AG09309 (cell line): ENCODE measurements at places on chromosomes 5 and 9.

DNA sequence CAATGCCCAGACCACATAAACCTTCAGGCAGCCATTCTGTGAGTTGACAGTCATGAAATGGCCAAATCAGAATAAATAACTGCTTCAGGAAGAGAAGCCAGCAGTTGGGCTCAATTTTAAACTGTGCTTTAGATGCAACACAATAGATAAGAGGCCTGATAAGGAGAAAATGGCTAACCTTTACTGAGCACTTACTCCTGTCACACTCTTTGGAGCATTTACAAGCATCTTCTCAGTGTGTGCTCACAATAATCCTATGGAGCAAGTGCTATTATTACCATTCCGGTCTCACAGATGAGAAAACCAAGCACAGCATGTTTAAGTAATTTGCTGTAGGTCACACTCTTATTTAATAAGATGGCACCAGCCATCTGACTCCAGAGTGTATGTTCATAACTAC is 11.5 kb upstream of the SH3RF2 start:
- no peak for DNase-seq

DNA sequence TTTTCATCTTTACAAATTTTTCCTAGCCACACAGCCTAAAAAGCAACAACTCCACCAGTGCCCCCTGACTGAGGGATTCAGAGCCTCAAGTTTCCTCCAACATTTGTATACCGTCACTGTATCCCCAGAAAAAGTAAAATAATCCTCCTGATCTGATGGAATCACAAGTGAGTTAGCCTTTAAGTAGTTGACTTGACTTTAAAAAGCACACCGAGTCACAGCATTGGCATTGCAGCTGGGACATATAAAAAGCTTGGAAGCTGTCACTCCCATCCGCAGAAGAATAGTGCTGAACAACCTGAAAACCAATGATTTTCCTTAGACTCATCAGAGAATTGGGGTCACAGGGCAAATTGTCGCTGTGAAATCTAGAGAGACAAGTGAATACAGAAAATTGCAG is 41.6 kb upstream of the FBN2 start:
- DNase-seq = no peak

GRCh38 chr5:135140446-135141204 is 106.6 kb upstream of the PITX1 start:
- DNase-seq = peak; percentile 91

DNA sequence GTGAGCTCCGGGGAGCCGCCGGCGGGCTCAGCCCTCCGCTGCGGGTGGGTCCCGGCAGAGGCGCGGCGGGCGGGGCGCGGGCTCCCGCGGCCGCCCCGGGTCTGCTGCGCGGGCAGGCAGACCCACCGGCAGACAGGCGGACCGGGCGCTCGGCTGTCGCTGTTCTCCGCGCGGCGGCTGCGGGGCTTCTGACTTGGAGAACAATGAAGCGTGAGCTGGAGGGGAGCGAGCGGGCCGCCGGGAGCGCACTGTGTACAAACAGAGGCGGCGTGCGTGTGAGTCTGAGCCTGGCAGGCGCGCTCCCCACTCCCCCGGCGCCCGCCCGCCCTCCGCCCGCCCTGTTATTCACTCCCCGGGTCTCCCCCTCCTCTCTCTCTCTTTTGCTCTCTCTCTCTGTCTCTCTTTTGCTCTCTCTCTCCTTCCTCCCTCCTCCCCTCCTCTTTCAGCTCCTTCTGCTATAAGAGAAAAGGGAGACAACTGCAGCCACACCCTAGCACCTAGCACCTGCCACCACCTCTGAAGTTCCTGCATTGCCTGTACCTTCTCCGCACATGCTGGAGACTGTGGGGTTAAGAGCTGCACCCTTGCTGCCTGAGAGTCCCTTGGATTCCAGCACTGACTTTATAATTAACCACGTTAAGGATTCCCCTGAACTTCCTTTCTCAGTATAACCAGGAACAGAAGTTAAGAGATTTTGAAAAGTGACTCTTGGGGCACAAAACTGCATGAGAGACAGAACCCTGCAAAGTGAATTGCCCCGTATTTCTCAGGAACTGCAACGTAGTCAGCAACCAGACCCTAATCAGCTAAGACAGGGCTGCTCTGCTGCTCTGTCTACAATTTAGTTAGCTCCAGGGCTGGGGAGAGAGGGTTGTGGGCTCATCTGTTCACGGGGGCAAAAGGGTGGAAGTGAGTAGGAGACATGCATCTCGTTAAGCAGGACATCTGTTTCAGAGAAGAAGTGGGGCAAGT is at the start of gene EDIL3:
EDIL3 (minus strand) TSS at position 277 of the 972 bp plus-strand sequence. CDS start 506 bp downstream, outside the sequence.
- no peak for DNase-seq

DNA sequence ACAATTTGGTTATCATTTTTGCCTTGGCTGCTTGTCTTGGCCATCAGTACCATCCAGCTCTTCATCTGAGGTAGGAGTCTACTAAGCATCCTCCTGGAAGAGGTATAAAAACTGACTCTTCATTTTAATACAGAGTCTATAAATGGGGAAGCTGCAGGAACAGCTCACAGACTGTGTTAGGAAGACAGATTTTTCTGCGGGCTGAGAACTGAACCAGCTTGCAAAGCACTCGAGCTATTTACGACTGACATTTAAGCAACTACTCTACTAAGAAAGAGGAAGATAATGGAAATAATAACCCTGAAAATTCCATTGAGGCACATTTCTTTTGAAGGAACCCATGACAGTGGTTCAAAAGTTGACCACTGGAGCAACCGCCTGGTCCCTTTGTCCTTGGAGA is 314.5 kb upstream of the RFX3 start:
- no peak for DNase-seq

- no peak for DNase-seq
Observed at GRCh38 chr9:99823681-99824377, 2.1 kb downstream of the NR4A3 start.

DNA sequence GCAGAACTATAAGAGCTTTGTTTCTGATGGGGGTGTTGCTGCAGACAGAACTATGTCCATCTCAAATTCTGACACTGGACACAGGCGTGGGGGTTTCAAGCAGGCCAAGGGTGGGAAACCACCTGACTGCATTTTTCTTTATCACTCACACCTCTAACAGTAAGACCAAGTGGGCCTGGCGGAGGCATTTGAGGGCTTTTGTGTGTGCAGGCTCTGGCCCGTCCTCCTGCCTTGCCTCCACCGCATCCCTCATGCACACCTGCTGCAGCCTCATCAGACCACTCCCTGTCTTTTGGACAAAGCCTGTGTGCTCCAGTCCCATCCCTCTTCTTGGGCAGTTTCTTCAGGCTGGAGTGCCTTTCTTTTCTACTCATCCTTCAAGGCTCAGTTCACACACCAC is 7.9 kb downstream of the OR13J1 start:
- no peak for DNase-seq

- DNase-seq = no peak
Observed at GRCh38 chr9:113393281-113393680, 7.8 kb downstream of the ALAD start.

GRCh38 chr9:129996161-129996830 is 46.7 kb downstream of the FNBP1 start:
- no peak for DNase-seq

DNA sequence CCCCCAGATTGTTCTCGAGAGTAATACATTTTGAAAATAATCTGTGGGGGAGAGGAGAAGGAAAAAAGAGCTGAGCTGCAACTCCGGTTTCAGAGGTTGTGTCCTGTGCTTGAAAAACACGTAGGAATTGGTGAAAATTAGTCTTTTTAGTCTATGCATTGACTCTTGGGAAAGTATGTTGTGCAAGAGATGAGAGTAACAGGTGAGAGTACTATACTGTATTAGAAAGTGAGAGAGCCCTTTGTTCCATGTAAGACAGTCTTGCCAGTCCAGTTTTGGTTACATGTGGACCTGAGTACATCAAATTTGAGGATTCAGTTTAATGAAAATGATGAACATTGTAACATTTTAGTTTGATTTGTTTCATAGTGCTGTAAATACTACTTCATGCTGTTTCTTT is 27.8 kb downstream of the ERBIN start:
- no peak for DNase-seq

GRCh38 chr9:5626727-5627634 is 1.9 kb upstream of the RIC1 start:
- DNase-seq = peak; percentile 60
